ENCODE measurements at places on chromosomes 4 and X. TPM values are rescaled to one million over a fixed set of nuclear protein-coding genes. Genes with fewer than 3 reads are reported as not detected.

DNA sequence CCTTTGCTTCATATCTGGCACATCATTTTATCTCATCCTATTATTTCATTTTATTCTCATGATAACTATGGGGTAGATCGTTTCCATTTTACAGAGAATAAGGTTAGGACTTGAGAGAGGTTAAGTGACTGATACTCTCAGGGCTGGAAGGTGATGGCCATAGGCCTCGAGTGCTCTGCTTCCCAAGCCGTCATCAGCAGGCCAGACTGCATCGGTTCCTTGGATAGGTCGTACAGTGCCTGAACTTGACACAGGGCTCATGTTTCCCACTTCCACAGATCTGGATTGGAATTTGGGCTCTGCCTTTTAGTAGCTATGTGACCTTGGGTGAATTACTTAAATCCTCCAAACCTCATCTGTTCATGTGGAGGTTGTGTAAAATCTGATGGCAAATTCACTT is 81.4 kb downstream of the TMEM131L start:
- H3K4me3 ChIP-seq = no peak overlapping the region
- no peak for DNase-seq
- H3K27ac ChIP-seq = no peak overlapping the region

DNA sequence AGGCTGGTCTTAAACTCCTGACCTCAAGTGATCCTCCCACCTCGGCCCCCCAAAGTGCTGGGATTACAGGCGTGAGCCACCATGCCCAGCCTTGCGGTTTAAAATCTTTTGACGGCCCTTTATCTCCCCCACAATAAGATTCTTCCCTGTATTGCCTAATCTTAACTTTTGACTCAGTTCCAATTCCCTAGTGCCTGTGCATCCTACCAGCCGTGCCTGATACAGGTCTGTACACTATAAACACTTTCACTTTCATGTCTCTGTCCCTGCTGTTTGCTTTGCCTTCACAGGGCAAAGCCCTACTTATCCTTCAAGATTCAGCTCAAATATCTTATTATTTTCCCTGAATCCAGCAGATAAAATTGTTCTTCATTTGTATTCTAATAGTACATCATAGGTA is 74.6 kb downstream of the WDR44 start:
- H3K4me1 ChIP-seq = peaks cover 10% of the 10 kb centered on the region
- no peak overlapping the region for H3K27ac ChIP-seq
- DNase-seq = peak; percentile 54
- H3K27me3 ChIP-seq = no peaks in the 10 kb centered on the region

Gene ZAR1
- not detected for total RNA-seq

DNA sequence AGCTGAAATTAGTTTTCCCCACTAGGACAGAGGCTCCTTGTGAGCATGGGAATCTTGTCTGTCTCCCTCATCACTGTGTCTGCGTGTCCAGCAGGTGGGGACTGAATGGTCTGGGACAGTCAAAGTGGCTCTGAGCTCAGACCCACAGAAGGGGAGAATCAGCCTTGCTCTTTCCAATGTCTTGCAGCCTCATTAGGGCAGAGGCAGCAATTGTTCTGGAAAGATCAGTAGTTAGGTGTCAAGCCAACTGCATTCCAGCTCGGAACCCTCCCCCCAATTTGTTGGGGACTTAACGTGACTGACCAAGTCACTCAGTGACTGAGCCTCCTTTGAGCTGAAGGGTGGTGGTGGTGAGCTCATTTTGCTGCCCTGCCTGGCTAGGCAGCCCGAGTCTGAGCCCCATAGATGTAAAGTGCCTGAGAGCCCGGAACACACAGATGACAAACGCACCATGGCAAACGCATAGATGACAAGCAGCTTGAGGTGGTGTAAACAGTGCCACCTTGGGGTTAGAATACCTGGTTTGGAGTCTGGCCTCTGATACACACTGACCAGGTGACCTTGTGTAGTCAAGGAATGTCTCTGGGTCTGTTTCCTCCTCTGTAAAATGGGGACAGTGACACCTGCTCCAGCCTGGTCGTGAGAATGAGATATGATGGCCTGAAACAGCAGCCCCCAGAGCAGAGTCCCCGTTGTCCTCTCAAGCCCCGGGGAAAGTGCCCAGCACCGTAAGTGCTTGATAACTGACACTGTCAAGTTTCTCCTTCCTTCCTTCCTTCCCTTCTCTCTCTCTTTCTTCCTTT is 2.7 kb upstream of the SORCS2 start:
- H3K27ac ChIP-seq = no peak overlapping the region
- no peak overlapping the region for H3K4me3 ChIP-seq
- H3K27me3 ChIP-seq = peaks cover 37% of the 10 kb centered on the region

Gene TEX11
- total RNA-seq = not detected

DNA sequence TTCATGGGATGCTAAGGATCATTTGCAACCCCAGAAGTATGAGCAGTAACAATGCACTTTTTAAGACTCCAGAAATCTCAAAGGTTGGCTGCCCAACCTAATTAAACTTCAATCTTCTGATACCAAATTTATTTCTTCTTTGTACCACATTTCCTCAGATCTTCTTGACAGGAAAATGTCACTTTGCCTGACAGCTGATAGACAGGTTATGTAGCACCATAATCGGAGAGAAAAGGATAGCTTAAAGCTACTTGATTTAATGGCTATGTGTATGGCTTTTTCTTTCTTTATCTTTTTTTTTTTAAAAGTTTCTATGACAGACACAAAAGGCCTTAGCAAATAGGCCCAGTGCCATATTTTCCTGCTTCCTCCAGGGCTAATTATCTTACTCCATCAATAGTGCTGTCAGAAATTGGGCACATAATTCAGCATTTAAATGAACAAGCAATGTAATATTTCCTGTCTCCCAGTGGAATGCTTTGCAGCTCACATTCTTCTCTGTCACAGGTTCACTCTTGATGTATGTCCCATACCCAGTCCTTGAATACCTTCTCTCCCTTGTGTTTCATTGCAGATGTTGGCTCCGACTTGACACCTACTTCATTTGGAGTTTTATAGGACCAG is 795.7 kb downstream of the ADGRL3 start:
- no peaks in the 10 kb centered on the region for H3K36me3 ChIP-seq
- H3K27me3 ChIP-seq = no peaks in the 10 kb centered on the region
- H3K4me1 ChIP-seq = no peaks in the 10 kb centered on the region
- no peak overlapping the region for H3K27ac ChIP-seq
- no peak for DNase-seq
- H3K4me3 ChIP-seq = no peak overlapping the region

Gene MAML3
- 0.52 TPM for total RNA-seq

Gene KIT
- 0.12 TPM for total RNA-seq

Gene CXorf65
- total RNA-seq = 17.9 TPM

Gene SLBP
- 150 TPM for total RNA-seq

Gene S100G
- not detected for total RNA-seq

Gene CLGN
- total RNA-seq = not detected

- peaks cover 2% of the 10 kb centered on the region for H3K36me3 ChIP-seq
- H3K27ac ChIP-seq = no peak overlapping the region
- peaks cover 8% of the 10 kb centered on the region for H3K4me1 ChIP-seq
- no peak for DNase-seq
Measured at GRCh38 chr4:20253735-20254409, 2.2 kb downstream of the SLIT2 start.

DNA sequence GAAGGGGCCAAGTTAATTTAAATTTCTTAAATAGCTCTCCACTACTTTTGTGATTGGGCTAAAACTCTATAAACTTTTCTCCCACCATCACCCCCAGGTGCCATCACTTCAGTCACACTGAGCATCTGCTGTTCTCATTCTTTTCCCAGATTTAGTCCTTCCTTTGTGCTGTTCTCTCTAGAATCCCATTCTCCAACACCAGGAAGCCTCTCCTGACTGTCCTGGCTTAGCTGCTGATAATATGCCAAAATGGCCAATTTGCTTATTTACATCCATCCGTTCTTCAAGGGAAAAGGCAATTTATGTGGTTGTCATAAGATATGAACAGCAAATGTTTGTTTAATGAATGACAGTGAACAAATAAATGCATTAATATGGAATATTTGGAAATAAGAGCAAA is 44.1 kb downstream of the FGFBP1 start:
- H3K36me3 ChIP-seq = no peaks in the 10 kb centered on the region
- DNase-seq = no peak
- H3K27ac ChIP-seq = no peak overlapping the region
- H3K4me3 ChIP-seq = no peak overlapping the region
- no peaks in the 10 kb centered on the region for H3K4me1 ChIP-seq

GRCh38 chr4:10089346-10089745 is 27.3 kb downstream of the WDR1 start:
- peaks cover 33% of the 10 kb centered on the region for H3K4me1 ChIP-seq
- no peak overlapping the region for H3K27ac ChIP-seq
- H3K27me3 ChIP-seq = no peaks in the 10 kb centered on the region
- peaks cover 89% of the 10 kb centered on the region for H3K36me3 ChIP-seq
- no peak for DNase-seq
- H3K4me3 ChIP-seq = no peak overlapping the region

Gene FNIP2
- 19.2 TPM for total RNA-seq

Gene TTC29
- total RNA-seq = not detected

- H3K27ac ChIP-seq = no peak overlapping the region
- no peak overlapping the region for H3K4me3 ChIP-seq
- DNase-seq = no peak
- no peaks in the 10 kb centered on the region for H3K36me3 ChIP-seq
- H3K27me3 ChIP-seq = no peaks in the 10 kb centered on the region
Measured at GRCh38 chr4:175511861-175512260, 300.2 kb downstream of the GPM6A start.

GRCh38 chr4:122537388-122538135 is 81.0 kb upstream of the IL2 start:
- H3K27me3 ChIP-seq = no peaks in the 10 kb centered on the region
- peak overlapping the region; percentile 30 for H3K4me3 ChIP-seq
- peaks cover 61% of the 10 kb centered on the region for H3K4me1 ChIP-seq
- peak overlapping the region; percentile 78 for H3K27ac ChIP-seq

Gene RBMX2
- 27.4 TPM for total RNA-seq

DNA sequence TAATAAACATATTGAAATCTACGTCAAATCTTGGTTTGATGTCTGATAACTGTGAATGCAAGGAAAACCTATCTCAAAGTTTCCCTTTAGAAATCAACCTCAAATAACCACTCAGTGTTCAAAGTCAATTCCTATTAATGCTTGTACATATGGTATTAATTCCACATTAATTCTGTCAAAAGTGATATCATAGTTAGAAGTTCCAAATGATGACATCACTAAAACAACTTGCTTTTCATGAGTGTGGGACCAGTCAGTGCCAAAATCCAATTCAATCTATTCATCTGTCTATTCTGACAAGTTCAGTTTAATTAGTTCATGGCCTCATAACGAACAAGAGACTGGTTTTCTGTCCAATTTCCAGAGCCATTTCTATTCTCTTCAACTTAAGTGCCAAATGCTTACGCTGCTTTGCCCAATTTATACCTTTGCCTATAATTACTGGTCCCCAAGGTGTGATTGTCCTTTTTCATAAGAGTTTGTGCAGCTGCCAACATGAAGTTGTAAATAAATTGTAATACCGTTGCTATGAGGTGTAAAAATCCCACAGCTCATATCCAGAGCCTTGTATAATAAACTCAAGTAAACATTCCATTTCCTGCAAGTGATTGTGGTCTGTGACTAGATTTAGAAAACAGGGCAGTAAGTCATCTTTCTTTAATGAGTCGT is 476.2 kb downstream of the RAB28 start:
- DNase-seq = no peak
- no peak overlapping the region for H3K27ac ChIP-seq
- no peaks in the 10 kb centered on the region for H3K36me3 ChIP-seq
- H3K4me1 ChIP-seq = no peaks in the 10 kb centered on the region
- H3K4me3 ChIP-seq = no peak overlapping the region

DNA sequence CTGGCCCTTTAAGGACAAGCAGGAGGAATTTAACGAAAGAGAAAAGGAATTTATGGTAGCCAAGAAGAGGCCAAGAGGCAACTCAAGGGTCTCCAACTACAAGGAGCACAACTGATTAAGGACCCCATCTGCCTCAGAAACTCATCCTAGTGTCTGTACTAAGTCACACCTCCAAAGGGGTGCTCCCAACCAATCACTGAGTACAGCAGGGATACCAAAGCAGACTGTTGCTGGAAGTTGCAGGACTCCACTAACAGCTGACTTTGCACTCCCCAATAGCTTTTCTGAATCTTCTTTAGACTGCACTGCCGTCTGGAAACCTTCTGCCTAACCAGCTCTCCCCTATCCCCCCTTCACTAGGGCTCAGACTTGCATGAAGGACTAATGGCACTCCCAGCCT is 50.6 kb downstream of the ATP11C start:
- peaks cover 11% of the 10 kb centered on the region for H3K4me1 ChIP-seq
- no peak overlapping the region for H3K27ac ChIP-seq
- H3K36me3 ChIP-seq = peaks cover 20% of the 10 kb centered on the region
- no peak overlapping the region for H3K4me3 ChIP-seq
- no peak for DNase-seq

Gene SYTL4
- not detected for total RNA-seq

GRCh38 chrX:73577361-73577760 is 14.4 kb downstream of the CHIC1 start:
- DNase-seq = no peak
- H3K4me3 ChIP-seq = no peak overlapping the region
- peaks cover 4% of the 10 kb centered on the region for H3K36me3 ChIP-seq
- H3K4me1 ChIP-seq = peaks cover 3% of the 10 kb centered on the region

Gene ADAM29
- total RNA-seq = not detected

Gene DSPP
- not detected for total RNA-seq

GRCh38 chr4:61225656-61226055 is 25.5 kb downstream of the ADGRL3 start:
- no peaks in the 10 kb centered on the region for H3K36me3 ChIP-seq
- no peak for DNase-seq
- H3K4me3 ChIP-seq = no peak overlapping the region
- no peaks in the 10 kb centered on the region for H3K27me3 ChIP-seq
- H3K27ac ChIP-seq = no peak overlapping the region

Gene CXCL3
- total RNA-seq = not detected

GRCh38 chr4:4726051-4726450 is 133.4 kb upstream of the MSX1 start:
- H3K4me1 ChIP-seq = no peaks in the 10 kb centered on the region
- H3K27ac ChIP-seq = no peak overlapping the region
- no peak overlapping the region for H3K4me3 ChIP-seq

Gene HPGDS
- not detected for total RNA-seq

DNA sequence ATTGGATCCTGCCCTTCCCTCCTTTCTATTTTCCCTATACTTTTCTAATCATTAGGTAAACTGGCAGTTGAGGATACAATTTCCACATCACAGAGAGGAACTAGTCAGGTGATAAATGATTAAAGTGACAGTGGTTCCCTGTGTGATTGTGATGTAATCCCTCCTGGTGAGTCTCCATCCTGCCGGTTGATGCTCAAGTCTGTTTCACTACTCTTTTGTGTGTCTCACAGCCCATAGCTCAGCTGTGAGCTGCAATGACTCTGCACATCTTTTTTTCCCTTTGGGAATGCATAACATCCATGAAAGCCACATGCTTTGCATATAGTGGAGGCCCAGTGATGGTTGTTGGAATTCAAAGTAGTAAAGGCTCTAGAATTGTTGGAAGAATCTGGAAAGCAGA is 60.4 kb downstream of the CCNI start:
- H3K27ac ChIP-seq = no peak overlapping the region
- H3K4me3 ChIP-seq = no peak overlapping the region
- H3K4me1 ChIP-seq = peaks cover 21% of the 10 kb centered on the region
- H3K36me3 ChIP-seq = peaks cover 12% of the 10 kb centered on the region

- H3K4me3 ChIP-seq = no peak overlapping the region
- H3K36me3 ChIP-seq = no peaks in the 10 kb centered on the region
- no peak overlapping the region for H3K27ac ChIP-seq
- peak; percentile 69 for DNase-seq
- no peaks in the 10 kb centered on the region for H3K4me1 ChIP-seq
Measured at GRCh38 chrX:102934624-102935023, 2.4 kb upstream of the RAB40AL start.

GRCh38 chr4:1614854-1615595 is 69.1 kb downstream of the FAM53A start:
- no peak overlapping the region for H3K4me3 ChIP-seq
- no peak for DNase-seq
- no peaks in the 10 kb centered on the region for H3K27me3 ChIP-seq
